Left cardiac atrium (tissue), 4 donors: ENCODE measurements at places on chromosomes 3 and 15. TPM values are rescaled to one million over a fixed set of nuclear protein-coding genes. Genes with fewer than 3 reads are reported as not detected.

ZMYND10 gene
- total RNA-seq: 0.29 TPM

GREM1 gene
- total RNA-seq: 2.6 TPM

DNA sequence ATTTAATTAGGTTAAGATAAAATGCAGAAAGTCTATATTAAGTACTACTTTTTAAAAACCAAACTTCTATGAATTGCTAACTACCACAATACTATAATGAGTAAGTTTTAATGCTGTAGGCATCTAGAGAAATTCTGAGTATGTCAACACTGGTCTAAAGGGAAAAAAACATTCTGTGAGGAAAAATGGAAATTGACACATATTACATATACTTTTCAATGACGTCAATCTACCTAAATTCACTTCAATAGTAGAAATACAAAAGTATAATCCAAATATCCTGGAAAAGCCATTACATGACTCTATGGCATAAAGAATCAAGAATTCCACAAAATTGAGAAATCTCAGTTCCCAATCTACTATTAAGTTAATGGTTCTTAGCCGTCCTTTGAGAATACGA, 2.2 kb downstream of the SECISBP2L start:
- DNase-seq: no peak

DNA sequence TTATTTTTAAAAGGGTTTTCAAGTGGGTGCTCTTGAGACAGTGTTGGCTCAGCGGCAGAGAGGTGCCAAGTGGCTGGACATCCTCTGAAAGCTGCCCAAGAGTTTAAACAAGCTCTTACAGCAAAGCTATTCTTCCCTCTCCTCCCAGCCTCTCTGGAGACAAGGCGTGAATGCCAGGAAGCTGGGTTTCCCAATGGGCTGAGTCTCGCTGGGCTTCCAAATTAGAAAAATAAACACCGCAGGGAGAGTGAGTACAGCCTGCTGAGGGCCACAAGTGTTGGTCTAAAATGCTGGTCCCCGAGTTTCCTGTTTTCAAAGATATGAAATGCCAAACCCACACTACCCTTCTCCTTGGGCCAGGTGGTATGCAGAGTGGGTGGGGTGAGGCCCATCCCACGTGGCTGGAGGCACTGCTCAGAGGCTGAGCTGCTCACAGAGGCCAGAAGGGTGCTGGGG, 36.4 kb downstream of the ZDHHC3 start:
- DNase-seq: peak; percentile 28

DNA sequence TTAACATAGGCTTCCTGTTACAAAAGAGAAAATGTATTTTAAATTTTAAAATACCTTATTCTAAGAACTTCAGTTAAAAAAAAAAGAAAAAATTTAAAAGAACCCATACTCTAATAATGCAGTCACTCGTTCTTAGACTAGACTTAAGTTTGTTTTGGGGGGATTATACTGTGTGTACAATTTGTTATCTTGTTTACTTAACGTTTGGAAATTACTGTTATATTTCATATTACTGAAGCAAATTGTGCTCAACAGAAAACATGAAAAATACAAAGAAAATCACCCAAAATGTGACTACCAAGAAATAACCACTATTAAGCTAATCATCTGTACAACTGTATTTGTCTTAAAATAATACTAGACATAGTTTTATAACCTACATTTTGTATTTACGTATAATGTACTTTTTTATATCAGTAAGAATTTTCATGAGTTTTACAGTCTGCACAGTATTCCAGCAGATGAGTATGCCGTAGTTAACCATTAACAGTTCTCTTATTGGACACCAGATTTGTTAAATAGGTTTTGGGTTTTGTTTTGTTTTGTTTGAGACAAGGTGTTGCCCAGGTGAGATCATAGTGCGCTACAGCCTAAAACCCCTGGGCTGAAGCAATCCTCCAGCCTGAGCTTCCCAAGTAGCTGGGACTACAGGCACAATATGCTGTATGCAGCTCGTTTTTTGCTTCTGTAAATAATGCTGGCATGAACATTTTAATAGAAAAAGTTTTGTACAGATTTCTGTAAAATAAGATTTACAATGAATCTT, 88.8 kb upstream of the CHD2 start:
- no peak for DNase-seq

- DNase-seq: no peak
Measured at GRCh38 chr3:8571256-8571655, 69.6 kb downstream of the LMCD1 start.

- DNase-seq: no peak
Measured at GRCh38 chr3:14425581-14426304, 23.3 kb downstream of the SLC6A6 start.
